ENCODE measurements at places on chromosomes 5 and 9.

- ATAC-seq = no peak
These were observed 62.4 kb upstream of the HTR4 start for GRCh38 chr5:148716716-148717115.

GRCh38 chr5:54520438-54520846 lies 2.9 kb downstream of the SNX18 start:
- no peak for ATAC-seq

- ATAC-seq = peak; percentile 54
These were observed 24.6 kb downstream of the CDHR2 start for GRCh38 chr5:176573564-176574296.

DNA sequence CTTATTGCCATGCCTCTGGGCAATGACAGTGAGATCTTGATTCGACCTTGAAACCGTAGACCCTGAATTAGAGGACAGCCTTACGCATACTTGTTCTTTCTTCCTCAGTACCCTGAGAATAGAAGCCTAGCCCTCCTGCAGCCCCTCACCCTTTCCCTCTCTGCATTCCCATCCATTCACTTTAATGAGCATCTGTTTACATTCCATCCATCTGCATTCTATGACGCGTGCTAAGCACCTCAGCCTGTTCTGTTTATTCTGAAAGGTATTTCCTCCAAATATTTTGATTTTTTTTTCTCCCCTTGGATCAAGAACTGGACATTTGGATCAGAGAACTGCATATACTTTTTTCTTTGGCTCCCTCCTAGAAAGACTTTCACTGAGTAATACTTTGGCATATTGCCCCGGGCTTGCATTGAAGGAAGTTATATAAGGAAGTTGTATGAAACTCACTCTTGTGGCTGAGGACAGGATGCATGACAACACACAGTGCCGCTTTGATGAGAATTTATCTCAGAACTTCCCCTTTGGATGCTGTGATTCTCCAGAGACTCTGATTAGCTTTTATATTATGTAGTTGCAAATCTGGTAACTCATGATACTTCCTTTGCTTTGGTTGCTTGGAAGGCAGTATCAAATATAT lies 15.7 kb downstream of the TMEM8B start:
- ATAC-seq = peak; percentile 78

DNA sequence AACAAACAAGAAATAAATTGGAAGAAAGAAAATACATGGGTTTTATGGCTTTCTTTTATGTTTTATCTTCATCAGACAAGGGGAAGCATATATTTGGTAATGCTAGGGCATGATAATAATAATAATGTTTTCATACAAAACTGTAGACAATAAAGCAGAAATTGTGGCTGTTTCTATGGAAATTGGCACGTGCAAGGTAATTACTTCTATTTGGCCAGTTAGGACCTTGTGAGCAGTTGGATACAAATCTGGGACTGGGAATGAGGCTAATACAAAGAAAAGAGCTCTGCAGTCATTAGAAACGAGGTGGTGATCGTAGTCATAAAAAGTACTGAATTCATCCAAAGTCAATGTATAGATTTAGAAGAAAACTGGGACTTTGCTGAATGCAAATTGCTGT lies 233.6 kb downstream of the EFNA5 start:
- ATAC-seq = no peak

- ATAC-seq = no peak
These were observed 85.2 kb downstream of the EHMT1 start for GRCh38 chr9:137703842-137704508.

GRCh38 chr9:83182071-83182470 lies 119.1 kb upstream of the RASEF start:
- ATAC-seq = no peak

DNA sequence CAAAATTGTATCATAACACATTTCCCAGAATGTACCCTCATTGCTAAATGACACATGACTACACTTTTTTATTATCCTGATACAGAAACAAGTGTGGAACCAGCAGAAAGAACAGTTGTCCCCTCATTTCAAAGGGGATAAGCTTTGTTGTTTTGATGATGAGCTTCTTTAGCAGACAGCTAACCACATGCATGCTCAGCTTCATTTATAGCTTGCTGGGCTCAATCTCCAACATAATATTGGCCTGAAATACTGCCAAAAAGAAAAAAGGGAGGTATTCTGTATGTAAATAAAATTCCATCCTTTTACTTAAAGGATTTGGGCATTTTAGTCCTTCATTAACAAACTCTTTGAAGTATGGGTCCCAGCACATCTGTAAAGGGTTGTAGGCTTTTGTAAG lies 120.4 kb downstream of the SPATA31D1 start:
- no peak for ATAC-seq

DNA sequence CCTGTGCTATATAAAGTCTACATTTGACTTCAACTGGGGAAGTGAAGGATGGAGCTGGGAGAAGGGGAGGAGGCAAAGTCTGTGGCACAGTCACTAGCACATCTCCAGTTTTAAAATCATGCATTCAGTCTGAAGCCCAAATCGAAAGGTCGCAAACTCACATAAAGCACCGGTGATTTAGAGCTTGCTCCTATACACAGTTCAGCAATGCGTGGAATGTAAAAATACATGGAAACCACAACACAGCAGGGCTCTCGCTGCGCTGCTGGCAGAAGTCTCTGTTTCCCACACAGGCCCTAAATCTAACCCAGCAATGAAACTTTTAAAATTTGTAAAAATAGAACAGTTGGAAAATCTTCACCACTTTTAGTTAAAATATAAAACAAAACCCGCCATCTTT lies 68.2 kb downstream of the EBF1 start:
- no peak for ATAC-seq

DNA sequence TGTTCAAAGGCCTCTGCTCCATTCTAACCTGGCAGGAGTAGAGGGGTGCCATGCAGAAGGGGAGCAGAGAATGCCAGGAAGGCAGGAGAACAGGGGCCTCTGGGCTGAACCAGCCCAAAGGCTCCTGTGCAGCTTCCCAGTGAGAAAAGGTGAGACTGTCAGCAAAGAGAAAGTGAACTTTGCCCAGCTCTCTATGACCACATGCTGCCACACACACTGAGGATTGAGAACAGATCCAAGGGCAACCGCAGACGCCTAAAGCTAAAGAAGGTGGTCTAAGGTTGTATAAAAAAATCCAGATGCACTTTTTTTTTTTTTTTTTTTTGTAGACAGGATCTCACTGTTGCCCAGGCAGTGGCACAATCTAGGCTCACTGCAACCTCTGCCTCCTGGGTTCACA lies 51.4 kb downstream of the ALDH7A1 start:
- no peak for ATAC-seq

GRCh38 chr9:32603914-32604852 lies 31.2 kb upstream of the NDUFB6 start:
- ATAC-seq = peak; percentile 98

DNA sequence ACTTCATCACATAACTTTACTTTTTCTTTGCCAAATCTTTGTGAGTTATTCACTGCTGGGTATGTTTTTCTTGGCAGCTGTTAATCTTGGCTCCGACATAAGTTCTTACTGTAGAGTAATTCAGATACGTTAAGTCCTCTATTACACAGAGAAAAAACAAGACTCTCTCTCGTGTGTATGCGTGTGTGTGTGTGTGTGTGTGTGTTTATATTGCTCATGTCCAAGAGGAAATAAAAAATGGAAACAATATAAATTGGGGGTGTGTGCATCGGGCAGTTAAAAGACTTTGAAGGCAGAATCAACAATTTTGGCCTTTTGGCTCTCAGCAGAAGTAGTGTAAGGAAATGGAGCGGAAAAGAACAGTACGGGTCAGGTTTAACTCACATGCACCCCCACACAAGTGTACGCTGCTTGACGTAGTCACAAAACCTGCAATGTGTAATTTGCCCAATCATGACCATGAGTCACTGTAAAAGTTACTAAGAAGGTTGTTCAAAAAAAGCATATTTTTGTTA lies 67.2 kb upstream of the IFNE start:
- peak; percentile 77 for ATAC-seq

DNA sequence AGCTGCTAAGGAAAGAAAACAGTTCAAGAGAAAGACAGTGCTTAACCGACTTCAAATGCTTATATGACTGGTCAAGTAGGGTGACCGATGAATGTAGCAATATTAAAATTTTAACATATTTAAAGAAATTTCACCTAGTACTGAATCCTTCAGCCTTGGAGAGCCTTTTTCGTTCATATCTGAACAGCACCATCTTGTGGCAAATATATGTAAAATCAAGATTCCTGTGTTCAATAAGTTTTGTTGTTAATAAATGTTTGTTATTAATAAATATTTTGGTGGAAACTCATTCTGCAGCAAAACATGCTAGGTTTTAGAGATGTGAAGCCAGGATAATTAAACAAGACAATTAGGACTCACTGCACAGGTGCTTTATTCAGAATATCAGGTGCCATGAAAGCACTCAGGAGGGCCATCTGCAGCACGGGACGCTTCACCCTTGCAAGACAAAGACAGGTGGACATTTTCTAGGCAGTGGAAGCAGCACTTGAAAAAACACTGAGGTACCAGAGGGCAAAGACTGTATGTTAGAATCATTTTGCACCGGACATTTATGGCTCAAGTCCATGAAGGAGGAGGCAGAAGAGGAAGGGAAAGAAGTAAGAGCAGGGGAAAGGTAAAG lies 15.6 kb downstream of the TICAM2 start:
- no peak for ATAC-seq

- no peak for ATAC-seq
These were observed 65.9 kb downstream of the SEMA5A start for GRCh38 chr5:9479990-9480389.

DNA sequence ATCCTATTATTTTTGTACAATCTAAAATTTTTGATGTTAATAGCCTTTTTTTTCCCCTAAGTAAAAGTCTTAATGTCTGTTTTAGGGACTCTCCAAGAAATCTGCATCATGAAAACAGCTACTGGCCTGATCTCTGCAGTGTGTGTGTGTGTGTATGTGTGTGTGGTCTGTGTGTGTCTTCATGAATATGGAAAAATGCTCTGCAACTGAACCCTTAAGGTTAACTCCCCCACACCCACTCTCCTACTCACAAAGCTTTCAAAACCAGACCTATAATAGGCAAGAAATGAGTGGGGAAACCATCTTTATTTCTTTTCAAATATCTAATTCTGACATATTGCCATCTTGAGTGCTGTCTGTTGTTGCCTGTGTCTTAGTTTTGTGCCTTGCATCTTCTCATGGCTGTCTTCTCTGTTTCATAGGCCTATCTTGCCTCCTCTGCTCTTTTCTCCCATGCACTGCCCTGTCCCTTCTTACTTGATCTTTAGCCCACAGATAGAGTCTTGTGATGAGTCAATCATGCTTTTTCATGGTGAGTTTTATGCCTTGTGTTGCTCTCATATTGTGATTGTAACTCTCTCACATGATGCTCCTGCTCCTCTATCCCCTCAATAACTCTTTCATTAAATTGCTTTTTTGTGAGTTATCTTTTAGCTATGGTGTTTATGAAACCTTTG lies 68.3 kb downstream of the CHSY3 start:
- ATAC-seq = no peak

GRCh38 chr9:72601615-72602014 lies 80.2 kb downstream of the TMC1 start:
- ATAC-seq = no peak
